ENCODE measurements at places on chromosomes 6 and 20.

- DNase-seq, result no peak
These were observed 54.9 kb downstream of the BCAS1 start for GRCh38 chr20:54015496-54015895.

DNA sequence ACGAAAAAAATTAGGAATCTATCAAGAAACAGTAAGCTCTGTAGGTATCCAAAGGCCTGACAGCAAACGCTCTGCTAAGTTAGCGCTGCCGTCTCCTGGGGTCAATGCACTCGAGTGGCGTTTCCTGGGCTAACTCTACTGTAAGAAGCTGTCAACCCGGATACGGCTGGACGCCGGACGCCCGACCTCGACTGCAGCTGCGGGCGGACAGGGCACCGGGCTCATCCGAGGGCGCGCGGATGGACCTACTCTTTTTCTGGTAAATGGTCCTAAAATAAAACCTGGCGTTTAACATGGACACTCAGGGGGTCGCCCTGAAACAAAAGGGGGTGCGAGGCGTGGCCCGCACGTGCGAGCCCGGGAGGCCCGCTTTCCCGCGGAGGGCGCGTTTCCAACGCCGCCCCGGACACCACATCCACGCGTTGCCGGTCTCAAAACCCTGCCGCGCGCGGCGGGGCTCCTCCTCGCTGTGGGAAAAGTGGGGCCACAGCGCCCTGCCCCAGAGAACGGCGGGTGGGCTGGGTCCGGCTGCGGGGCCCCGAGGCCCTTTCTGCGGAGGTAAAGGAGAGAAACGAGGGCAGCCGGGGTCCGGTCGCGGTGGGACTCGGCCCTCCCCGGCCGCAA, 537 bp downstream of the TCP1 start:
- DNase-seq, result no peak

- DNase-seq, result no peak
These were observed 113.3 kb upstream of the ASF1A start for GRCh38 chr6:118780668-118781067.

DNA sequence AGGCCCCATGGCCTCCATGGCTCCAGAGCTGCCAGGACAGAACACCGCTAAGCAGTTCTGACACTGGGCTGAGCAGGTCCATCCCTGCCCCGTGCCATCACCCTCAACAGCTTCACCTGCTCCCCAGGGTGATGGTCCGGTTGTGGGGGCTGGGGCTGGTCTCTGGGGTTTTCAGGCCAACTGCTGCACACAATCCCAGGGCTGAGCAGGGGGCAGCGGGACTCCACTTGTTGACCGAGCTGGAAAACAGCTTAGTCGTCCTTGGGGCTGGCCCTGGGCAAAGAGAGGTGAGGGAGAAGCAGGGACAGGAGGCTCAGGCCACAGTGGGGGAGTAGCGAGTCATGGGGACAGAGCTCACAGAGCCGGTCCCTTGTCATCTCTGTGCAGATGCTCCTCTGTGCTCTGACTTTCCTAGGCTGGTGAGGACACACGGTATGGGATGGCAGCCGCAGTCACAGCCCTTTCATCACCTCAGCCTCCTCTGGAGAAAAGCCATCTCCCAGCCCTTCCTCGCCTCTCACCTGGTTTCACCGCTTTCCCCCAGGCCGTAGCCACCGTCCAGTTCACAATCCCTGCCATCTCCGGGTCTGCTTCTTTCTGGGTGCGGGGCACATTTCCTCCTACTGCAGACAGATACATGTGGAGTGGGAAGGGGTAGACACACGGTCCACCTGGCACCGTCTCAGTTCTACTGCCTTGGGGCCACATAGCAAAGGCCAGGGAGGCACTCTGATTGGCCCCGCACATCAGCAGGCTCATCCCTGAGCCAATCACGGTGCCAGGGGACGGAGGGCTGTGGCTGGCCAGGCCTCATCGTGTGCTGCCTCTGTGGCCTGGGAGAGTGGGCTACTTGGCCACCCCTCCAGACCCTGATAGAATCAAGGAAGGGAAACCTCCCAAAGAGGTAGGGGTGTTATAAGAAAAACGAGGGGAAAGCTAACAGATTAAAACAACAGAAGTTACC, 19.1 kb downstream of the MDFI start:
- no peak for DNase-seq

GRCh38 chr20:47438464-47439381, 63.0 kb upstream of the NCOA3 start:
- no peak for DNase-seq

GRCh38 chr6:131400779-131401496, 172.1 kb upstream of the ARG1 start:
- DNase-seq, result no peak

DNA sequence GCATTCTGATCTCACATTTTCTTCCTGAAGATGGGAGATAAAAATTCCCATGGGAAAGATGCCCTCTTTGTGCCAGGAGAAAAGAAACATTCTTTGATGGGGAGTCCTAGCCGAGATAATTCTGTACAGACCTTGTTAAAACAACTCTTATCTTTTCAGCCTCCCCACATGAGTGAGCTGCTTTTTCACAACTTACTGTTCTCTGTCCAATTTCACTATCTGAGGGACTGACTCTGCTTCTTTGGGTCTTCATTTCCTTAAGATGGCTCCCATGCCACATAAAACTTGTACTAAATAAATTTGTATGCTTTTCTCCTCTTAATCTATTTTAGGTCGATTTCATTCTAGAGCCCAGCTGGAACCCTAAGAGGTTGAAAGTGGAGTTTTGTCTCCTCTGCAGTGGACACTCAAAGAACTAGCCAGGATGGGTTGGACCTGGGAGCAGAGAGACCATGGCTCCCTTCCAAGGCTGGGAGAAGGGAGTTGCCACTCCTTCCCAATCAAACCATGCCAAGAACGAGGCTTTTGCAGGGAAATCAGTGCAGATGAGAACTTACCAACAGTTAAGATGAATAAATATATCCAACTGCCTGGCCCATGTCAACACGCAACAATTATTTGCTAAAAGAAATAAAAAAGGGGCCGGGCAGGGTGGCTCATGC, 285.8 kb upstream of the SULF2 start:
- no peak for DNase-seq

Measured in activated CD8-positive, alpha-beta memory T cell treated with anti-CD3 and anti-CD28 coated beads for 1 hour (primary cell).